Fibroblast of skin of right quadriceps (primary cell): ENCODE measurements at places on chromosomes 7 and 10.

DNA sequence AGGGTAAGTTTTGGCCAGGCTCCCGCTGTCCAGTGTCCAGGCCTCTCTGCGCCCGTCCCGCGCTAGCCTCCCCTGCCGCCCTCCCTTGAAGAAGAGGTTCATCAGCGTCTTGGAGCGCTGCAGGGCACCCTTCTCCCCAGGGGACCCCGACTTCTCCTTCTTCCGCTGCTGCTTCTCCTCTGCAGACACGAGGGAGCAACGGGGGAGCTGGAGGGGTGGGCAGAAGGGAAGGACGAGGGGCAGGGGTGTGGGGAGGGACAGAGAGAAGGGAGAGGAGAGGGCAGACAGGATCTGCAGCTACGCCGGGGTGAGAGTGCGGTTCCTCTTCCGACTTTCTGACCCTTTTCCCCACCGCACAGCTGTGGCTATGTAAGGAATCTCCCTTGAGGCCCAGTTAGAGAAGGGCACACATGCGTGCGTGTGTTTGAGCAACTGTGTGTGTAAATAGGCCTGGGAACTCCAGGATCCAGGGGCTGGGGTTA lies 12.8 kb downstream of the PDZD7 start:
- no peak for DNase-seq

DNA sequence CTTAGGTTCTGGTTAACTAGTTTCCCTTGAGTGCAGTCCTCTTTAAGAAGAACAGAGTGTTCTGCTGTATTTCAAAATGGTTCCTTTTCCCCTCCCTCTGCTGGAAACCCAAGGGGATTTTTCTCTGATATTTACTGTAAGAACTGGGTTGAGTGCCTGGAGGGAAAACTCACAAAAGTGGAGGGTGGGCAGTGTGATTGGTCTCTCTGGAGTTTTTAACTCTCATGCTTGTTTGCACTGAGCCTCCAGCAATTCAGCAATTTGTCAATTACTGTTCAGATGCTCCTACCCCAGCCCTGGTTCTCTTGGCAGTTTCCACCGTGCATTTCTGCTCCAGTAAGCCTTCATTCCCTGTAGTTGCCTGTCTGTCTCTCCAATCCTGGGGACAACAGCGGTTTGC lies 273.4 kb upstream of the SORCS1 start:
- DNase-seq, result no peak

DNA sequence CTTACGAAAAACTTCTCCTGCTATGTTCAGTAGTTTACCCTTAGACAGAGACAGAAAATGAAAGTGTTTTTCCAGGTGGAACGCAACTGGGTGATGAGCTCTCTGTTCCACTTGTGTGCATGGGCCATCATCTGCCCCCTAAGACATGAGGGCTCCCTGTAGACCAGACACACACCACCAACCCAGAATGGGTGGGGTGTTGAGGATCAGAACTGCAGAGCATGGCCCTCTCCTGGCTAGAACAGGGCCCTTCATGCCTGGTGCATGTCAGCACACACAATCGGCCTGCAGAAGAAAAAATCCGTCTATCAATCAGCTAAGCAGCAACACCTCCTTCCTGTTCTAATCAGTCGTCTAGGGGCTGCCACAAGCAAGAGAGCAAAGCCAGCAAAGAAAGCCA lies 186.2 kb upstream of the INHBA start:
- no peak for DNase-seq

- DNase-seq, result no peak
Observed at GRCh38 chr10:125698481-125698998, 15.6 kb upstream of the TEX36 start.

- no peak for DNase-seq
Observed at GRCh38 chr10:122492006-122492405, 30.7 kb downstream of the HTRA1 start.

DNA sequence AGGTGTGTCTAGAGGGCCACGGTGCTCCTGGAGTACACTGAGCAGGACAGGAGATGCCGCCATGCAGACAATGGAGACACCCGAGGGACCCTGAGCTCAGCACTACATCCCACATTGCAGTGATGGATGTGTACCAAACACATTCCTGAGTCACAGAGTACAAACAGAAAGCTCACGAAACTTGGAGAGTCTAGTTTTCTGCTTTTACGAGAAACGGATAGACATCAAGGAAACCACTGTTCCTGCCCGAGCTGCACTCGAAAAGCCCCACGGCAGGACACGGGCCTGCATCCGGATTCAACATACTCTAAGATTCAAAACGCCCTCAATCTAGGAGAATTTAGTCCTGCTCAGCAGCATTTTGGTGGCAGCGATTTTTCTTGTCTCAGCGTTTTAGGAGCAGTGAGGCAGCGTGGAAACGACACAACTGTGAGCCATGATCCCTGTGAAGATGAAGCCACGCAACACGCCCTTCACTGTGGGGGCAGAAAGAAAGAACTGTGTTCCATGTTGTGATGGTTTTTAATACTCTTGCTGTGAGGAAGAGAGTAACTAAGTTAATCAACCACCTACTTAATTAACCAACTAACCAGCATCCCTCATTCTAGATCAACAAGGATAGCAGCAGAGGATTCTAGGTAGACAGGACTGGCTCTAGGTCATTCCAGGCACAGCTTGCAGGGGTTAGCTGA lies 3.2 kb downstream of the TNS3 start:
- DNase-seq, result peak; percentile 89

GRCh38 chr10:116178086-116178605 lies 94.9 kb downstream of the GFRA1 start:
- no peak for DNase-seq

GRCh38 chr7:73717025-73717807 lies 2.3 kb downstream of the STX1A start:
- DNase-seq, result peak; percentile 26

GRCh38 chr10:89670926-89671325 lies 25.9 kb upstream of the PANK1 start:
- no peak for DNase-seq

GRCh38 chr7:78434281-78434680 lies 635.7 kb downstream of the PHTF2 start:
- DNase-seq, result no peak

GRCh38 chr10:93501650-93502049 lies 5.2 kb downstream of the CEP55 start:
- no peak for DNase-seq

DNA sequence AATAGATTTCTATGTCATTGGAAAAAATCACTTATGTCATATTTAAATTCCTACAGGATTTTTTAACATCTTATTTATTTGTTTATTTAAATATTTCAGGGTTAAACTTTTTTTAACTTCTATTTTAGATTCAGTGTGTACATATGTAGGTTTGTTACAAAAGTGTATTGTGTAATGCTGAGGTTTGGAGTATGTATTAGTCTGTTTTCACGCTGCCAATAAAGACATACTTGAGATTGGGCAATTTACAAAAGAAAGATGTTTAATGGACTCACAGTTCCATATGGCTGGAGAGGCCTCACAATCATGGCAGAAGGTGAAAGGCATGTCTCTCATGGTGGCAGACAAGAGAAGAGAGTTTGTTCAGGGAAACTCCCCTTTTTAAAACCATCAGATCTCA lies 65.4 kb downstream of the MGAM2 start:
- DNase-seq, result no peak

DNA sequence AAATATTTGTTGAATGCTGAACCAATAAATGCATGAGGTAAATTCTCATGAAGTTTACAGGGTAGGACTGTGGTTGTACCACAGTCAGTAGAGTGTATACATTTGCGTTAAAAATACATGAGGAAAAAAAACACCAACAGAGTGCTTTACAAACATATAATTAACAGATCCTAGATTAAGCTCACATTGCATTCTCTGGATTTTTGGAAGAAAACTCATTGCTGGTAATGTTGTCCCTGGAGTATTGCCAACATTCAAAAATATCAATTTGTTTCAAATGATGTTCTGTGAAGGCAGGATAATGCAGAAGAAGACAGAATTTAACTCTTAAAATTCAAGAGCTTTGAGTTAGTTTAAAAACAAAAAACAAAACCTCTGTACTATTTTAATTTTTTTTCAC lies 95.5 kb downstream of the MBL2 start:
- peak; percentile 71 for DNase-seq

GRCh38 chr10:124994573-124995473 lies 52.9 kb downstream of the ZRANB1 start:
- DNase-seq, result no peak

DNA sequence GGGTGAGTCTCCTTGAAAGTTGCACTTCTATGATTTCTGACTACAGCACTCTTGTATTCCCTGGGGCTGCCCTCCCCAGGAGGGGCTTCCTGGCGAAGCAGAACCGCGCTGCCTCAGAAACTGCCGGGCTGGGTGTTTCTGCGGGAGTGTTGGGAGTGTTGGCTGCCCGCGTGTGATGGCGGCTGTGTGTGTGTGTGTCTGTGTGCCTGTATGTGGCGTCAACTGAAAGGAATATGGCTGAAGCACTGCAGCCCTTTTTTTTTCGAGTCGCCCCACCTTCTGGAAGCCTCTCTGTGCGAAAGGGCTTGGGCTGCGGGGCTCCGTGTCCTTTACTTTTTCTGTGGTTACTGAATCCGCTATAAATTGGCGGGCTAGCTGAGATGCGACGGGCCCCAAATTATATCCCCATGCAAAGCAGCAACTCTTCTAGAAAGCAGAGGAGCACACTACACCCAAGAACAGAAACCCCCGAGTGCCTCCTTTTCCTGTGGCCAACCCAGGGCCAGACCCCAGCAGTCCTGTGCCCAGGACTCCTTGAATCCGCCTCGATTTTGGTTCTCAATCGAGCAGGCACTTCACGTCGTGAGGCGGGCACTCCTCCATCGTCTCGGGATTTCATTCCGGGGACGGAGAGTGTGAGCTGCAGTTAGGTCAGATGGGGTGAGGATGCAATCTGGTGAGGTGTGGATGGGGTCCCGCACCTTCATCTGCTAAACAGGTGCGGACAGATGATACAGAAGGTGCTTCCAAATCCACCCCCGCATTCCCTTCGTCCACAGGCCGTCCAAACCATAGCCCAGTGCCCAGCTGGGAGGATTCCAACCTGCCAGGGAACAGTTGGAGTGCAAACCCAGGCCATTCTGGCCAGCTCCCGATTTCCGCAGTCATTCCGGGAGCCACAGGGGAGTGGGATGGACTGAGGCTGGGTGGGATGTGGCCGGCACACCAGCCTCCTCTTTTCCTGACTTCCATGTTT lies 22.5 kb upstream of the ZNF273 start:
- no peak for DNase-seq

- no peak for DNase-seq
Observed at GRCh38 chr7:104906032-104906431, 108.0 kb upstream of the KMT2E start.

DNA sequence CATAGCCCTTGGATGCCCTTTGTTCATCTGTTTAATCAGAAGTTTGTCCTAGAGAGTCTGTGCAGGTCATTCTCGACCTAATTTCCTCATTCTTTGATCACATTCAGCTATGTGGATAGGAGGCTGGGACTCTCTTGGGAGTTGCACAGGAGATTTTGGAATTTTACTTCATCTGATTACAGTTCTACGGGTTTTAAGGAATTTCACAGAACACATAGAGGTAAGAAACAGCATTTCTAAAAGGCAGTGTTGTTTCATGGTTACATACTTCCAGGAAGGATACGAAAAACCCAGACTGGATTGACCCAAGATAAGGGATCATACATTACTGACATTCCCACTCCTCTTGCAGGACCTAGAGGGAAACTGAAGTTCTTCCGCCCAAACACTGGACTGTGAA lies 45.9 kb downstream of the GATA3 start:
- no peak for DNase-seq

- peak; percentile 27 for DNase-seq
Observed at GRCh38 chr7:38870147-38870546, 38.8 kb downstream of the VPS41 start.

- DNase-seq, result peak; percentile 44
Observed at GRCh38 chr10:15842556-15843169, 17.6 kb downstream of the MINDY3 start.

DNA sequence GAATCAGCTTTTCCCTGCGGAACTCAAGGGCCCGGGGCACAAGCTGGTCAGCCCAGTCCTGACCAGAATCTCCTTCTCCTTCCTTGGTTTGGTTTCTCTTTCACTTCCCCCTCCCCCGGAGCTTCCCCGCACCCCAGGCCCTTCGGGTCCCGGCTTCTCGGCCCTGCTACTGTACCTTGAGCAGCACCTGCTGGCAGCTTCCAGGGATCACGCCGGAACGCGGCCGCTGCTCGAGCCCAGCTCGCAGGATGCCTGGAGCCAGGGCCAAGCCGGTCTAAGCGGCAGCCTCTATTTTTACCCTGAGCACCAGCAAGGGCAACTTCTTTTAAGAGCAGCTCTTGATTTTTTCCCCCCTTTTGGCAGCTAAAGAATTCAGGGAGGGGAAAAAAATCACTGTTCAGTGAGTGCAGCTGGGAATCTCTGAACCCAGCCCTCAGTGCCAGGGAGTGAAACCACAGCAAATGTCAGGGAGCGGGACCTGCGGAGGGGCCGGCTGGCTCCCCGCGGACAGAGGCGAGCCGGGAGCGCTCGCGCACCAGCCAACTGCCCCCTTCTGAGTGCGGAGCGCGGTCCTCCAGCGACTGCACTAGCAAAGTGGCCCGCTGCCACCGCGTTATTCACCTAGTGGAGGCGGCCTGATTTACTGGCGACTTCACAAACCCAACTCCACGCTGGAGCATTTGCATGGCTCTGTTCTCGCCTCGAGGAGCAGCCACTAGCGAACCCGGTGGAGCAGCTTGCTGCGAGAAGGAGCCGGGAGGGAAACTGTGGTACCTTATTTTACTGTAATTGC lies 2.4 kb upstream of the INHBA start:
- peak; percentile 90 for DNase-seq

DNA sequence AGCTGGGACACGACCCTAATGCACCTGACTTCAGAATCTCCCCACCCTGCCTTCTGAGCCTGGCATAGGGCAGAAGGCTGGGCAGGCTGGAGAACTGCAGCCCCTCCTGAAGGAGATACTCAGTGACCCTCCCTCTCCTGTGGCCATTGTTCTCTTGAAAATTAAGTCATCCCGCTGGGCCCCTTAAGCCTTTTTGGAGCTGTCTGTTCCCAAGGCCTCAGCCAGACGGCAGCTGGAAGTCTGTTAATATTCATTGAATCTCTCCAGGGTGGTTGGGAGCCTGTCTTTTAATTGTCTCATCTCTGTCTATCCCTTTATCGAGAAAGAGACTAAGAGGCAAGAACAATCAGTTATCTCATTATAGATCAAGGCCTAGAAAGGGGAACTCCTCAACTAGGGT lies 118.1 kb upstream of the PCBD1 start:
- DNase-seq, result no peak

DNA sequence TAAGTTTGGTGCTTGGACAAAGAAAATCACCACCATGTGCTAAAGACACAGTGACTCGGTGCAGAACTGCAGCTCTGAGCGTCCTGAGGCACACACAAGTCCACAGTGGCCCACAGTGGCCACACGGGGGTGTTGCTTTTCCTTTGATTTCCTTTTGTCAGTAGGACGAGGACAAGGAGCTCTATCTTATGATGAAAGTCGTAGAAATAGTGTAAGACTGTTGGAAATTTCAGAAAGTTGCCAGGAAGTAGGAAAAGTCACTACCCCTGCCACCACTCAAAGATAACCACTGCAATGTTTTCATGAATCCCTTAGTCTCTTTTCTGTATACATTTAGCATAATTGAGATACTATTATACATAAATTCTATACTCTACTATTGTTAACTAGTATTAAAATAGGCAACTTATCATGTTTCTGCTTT lies 146.0 kb downstream of the TNS3 start:
- DNase-seq, result peak; percentile 80

- DNase-seq, result peak; percentile 33
Observed at GRCh38 chr10:576130-576465, 113.4 kb downstream of the DIP2C start.

GRCh38 chr7:93414574-93414973 lies 159.9 kb downstream of the CALCR start:
- no peak for DNase-seq
